Activated CD4-positive, alpha-beta memory T cell treated with anti-CD3 and anti-CD28 coated beads, Interleukin-2, amount 10 ng/mL, durations not matched to agents 7 days and 5 days (primary cell): ENCODE measurements at places on chromosomes 1 and 21.
A peak's percentile ranks its signal among the peaks of the same experiment; 100 is the strongest.

DNA sequence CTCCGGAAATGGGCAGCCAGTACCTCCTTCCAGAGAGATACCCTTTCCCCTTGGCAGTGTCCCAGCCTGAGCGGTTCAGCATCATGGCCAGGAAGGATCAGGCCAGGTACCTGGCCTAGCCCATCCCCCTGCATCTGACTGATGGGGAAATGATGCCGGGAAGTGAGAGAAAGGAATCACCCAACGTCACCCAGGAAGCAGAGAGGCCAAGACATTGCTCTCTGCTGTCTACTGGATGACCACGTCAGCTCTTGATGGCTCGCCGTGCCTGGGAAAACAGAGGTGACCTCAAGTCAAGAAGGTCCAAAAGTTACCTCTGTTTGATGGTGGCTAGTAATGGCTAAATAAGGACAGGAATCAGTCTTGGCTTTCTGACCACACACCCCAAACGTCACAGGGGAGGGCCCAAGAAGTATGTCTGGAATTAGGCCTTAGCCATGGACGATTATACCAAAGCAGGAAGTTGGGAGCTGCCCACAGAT is 79.0 kb downstream of the MRPL37 start:
- DNase-seq: no peak

- no peak for DNase-seq
These were observed 6.8 kb downstream of the RGS8 start for GRCh38 chr1:182677397-182678098.

DNA sequence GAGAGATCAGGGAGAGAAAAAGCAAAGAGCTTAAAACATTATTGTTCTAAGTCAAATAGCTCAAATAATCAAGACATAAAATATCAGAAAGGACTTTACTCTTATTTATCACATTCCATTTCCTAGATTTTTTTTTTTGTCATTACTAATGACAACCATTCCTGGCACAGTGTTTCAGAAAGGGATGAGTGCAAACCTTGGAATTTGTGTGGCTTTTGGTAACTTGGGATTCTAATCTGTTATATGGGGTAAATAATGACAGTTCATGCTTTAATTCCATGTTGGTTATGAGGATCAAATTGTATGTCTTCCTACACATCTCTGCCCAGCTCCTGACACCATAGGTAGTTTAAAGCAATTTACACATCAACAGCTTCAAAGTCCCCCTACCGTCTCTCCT is 358.4 kb upstream of the ADGRL4 start:
- DNase-seq: no peak

DNA sequence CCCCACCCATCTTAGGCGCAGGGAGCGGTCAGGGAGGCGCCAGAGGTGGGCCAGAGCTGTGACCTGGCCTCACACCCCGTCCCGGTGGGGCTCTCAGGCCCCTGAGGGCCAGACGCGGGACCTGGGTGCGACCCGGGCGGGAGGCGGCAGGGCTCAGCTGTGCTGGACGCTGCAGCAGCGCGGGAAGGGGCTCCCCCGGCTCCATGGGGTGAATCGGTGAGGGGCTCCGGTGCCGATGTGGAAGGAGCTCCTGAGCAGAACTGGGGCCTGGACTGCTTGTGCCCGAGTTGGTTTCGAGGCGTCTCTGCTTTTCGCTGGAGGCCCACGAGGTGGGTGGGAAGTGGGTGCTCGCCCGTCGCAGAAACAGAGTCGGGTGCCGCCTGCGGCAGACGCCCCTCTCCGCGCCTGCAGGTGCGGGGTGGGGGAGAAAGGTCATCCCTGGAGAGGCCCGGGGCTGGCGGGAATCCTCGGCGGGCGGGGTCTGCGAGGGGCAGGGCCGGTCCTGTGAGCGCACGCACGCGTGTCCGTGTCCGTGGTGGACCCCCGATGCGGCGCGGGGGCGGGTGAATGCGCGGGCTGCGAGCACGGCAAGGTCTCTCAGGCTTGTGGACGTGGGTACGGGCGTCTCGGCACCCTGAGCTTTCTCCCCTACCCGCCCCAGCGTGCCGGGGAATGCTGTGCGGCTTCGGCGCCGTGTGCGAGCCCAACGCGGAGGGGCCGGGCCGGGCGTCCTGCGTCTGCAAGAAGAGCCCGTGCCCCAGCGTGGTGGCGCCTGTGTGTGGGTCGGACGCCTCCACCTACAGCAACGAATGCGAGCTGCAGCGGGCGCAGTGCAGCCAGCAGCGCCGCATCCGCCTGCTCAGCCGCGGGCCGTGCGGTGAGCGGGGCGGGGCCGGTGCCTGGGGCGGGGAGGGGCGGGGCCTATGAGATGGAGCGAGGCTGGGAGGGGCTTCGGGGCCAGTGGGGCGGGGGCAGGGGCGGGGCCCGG is 20.4 kb downstream of the AGRN start:
- DNase-seq: peak; percentile 89
